ENCODE measurements at places on chromosomes 1 and 21.

- no peak for DNase-seq
Observed at GRCh38 chr1:56357927-56358690, 221.3 kb downstream of the PLPP3 start.

- no peak for DNase-seq
Observed at GRCh38 chr1:47201179-47201578, 11.3 kb upstream of the PDZK1IP1 start.

DNA sequence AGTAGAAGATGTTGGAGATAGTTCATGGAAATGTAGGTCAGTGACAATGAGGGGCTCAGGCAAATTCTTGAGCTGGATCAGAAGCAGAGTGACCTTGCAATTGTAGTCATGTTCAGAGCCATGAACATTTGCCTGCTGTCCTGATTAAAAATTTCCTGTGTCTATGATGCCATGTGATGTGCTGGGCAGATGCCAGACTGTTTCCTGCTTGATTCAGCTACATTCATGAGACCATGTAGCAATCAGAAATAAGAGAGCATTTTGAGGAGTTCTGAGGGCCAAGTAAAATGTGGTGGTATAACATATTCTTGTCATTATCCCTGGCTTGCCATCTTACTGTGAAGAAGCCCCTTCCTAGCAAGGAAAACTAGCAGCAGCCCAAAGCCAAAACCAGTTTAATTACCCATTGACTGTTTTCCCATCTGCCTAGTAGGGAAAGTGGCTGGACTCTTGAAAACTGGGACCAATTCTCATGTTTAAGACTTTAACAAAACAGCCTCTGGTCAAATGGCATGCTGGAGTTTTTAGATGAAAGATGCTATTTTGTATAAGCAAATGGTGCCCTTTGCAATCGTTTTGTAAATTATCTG, 118.3 kb downstream of the NOS1AP start:
- DNase-seq = no peak

- DNase-seq = no peak
Observed at GRCh38 chr1:115976921-115977498, 697 bp downstream of the SLC22A15 start.

DNA sequence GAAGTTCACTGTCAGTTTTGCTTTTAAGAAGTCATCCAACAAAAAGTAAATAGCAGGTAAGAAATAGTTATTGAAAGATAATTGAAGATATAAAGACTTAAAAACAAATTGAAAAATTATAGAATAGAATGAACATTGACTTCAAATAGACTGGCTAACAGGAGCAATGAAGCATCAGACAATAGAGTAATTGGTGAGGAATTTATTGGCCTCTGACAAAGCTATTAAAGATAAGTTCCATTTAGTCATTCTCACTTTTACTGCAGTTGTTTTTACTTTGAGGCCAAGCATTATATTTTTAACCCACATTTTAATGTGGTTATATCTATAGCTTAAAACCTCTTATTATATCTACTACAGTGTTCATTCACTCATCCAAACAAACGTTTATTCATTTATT, 228.8 kb upstream of the ADGRL2 start:
- DNase-seq = no peak

GRCh38 chr1:76496871-76497270, 370.4 kb upstream of the ST6GALNAC5 start:
- no peak for DNase-seq

DNA sequence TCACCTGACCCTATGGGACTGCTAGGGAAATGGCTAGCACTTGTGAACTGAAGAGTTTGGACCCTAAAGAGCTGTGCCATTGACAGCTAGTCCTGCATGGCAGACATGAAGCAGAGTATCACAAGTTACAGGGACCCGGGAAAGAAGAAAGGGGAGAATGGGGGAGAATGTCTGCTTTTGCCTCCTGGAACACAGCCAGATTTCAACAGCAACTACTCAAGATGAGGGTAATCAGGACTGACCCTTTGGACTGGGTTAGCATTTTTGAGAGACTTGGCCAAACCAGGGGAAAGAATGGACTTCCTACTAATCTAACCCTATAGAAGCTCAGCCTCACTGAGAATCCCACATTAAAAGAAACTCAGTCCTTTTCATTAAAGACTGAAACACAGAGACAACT, 8.7 kb upstream of the UTP25 start:
- no peak for DNase-seq

GRCh38 chr1:9416506-9416905, 122.8 kb upstream of the SLC25A33 start:
- DNase-seq = no peak

GRCh38 chr1:198919667-198920398, 281.0 kb downstream of the PTPRC start:
- DNase-seq = no peak

- no peak for DNase-seq
Observed at GRCh38 chr1:113898241-113898814, 6.3 kb downstream of the AP4B1 start.

GRCh38 chr1:213457186-213457585, 406.1 kb downstream of the RPS6KC1 start:
- no peak for DNase-seq

DNA sequence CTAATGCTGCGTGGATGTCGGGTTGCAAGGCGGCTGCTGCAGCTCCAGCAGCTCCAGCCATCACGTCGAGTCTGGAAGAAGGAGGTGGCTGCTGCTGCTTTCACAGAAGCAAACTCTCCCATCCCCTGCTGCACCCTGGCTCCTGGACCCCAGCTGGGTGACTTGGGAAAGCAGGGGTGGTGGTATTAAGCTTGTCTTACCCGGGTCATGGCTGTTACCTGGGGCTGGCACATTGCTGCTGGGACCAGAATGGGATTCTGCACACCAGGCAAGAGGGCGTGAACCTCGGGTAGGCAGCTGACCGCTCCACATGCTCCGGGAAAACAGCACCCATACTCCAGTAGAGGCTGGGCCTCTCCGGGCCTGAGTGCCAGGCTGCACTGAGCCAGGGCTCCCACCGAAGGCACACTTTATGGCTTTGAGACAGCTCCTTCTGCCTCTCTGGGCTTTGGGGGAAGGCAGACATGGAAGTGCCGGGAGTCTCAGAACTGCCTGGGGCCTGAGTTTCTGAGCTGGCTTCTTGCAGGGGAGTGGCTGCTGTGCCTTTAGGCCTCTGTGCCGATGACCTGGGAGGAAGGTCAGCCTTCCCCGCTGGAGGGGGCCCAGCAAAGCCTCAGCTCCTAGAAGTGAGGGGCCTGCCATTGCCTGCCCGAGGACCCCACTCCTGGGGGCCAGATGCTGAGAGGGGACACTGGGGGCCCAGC, 1.2 kb downstream of the SMIM1 start:
- no peak for DNase-seq

DNA sequence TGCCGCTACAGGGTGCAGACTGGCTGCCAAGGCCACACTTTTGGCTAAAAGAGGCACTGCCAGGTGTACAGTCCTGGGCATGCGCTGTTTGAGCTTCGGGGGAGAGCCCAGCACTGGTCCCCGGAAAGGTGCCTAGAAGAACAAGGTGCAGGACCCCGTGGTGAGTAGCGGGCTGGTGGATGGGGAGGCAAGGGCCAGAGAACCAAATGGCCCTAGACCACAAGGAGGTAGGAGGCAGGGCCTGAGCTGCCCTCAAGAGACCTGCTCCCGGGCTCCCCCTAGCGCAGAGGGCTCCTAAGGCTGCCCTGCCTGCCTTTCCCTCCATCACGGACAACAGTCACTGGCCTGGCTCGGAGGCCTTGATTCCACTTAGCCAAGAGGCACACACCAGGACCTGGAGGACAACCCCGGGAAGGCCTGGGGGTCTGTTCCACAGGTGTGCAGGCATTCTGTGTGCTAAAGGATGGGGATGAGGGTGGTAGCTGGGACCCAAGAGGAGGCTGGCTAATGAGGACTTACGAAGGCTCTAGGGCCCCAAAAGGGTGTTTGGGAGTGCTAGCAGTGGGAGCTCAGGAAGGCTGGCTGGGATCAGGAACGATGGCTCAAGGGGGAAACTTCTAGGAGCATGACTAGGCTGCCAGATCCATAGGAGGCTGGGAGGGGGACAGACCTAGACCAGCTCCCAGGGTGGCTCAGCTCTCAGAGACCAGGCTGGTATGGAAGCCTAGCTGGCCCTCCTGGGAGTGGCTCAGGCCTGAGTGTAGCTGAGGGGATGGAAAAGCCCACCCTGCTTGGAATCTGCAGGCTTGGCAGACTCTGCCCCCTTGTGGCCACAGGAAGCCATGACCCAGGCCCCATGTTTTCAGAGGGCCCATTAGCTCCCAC, 742 bp downstream of the ARTN start:
- DNase-seq = no peak

GRCh38 chr1:72064196-72065075, 217.9 kb downstream of the NEGR1 start:
- DNase-seq = no peak

GRCh38 chr1:51301844-51302162, 28.6 kb downstream of the TTC39A start:
- DNase-seq = no peak

GRCh38 chr1:3021801-3022401, 634 bp downstream of the ACTRT2 start:
- no peak for DNase-seq

DNA sequence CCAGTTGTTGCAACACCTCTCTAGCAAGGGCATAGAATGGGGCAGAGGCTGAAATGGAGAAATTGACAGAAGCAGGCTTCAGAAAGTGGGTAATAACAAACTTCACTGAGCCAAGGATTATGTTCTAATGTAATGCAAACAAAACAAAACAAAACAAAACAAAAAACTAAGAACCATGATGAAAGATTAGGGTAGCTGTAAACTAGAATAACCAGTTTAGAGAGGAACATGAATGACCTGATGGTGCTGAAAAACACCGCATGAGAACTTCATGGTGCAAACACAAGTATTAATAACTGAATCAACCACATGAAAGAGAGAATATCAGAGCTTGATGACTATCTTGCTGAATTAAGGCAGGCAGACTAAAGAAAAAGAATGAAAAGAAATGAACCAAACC, 1707.7 kb downstream of the BRINP3 start:
- DNase-seq = no peak

GRCh38 chr1:228455715-228456114, 31.5 kb upstream of the RNF187 start:
- no peak for DNase-seq

- no peak for DNase-seq
Observed at GRCh38 chr1:159171254-159171687, at the start of gene CADM3. CADM3 (plus strand) TSS chr1:159171615; CDS start chr1:159171766, 151 bp downstream.

GRCh38 chr1:67335411-67335810, 27.7 kb downstream of the IL12RB2 start:
- no peak for DNase-seq

DNA sequence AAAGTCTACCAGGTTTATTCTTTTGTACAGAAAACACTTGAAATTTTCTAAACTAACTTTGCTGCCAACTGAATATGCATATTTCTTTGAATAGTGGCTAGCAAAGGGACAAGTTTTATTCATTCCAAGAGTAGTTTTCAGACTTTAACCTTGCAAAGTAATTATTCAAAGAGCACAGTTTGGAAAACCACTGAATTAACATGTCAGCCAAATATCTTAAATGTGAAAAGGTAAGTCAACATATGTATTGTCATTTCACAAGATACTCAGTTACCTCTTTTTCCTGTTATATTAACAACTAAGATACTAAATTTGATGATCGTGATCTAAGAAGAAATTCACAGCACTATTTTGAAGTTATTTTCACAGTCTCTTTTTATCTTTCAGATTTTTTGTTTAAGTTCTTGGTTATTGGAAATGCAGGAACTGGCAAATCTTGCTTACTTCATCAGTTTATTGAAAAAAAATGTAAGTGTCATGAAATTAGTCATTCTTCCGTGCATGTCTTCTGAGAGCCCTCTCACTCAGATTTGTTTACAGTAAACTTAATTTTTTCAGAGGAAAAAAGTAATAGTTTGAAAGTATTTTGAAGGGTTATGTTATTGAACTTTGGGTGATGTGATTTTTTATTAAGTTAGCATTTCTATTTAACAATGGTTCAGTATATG, 15.3 kb downstream of the RAB4A start:
- no peak for DNase-seq

- DNase-seq = no peak
Observed at GRCh38 chr1:83967336-83967735, 31.6 kb downstream of the TTLL7 start.

- no peak for DNase-seq
Observed at GRCh38 chr1:151596166-151596953, 15.5 kb upstream of the SNX27 start.

- DNase-seq = no peak
Observed at GRCh38 chr1:230758709-230759368, 11.7 kb downstream of the CAPN9 start.

DNA sequence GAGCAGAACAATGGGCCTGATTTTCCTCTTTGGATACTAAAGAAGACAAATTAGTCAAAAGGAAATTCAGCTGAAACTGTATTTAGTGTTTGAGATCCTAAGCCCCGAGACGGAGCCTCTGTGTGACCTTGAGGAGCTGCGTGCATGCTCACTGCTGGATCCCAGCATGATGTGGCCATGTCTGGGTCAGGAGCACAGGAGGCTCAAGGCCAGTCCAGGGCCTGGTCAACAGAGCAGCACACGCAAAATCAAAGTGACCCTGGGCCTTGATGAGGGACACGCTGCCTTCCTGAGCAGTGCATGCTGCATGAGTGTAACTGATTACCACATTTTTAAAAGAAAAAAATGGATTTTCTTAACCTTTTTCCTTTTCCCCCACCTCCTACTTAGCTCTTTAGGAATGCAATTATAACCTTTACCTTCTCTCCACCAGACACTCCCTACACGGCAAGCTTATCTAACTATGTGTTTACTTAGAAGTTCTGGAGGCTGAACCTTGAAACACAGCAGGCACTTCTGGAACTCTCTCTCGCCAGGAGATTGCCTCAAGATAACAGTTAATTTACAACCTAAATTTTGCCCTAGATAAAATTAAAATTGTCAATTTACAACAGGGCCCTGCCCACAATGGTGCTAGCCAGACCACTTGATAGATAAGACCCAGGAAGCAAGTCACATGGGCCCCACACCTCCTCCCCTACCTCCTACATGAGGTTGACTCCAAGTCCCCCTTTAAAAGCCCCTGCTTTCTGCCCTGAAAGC, 144.6 kb downstream of the LRIG2 start:
- no peak for DNase-seq

DNA sequence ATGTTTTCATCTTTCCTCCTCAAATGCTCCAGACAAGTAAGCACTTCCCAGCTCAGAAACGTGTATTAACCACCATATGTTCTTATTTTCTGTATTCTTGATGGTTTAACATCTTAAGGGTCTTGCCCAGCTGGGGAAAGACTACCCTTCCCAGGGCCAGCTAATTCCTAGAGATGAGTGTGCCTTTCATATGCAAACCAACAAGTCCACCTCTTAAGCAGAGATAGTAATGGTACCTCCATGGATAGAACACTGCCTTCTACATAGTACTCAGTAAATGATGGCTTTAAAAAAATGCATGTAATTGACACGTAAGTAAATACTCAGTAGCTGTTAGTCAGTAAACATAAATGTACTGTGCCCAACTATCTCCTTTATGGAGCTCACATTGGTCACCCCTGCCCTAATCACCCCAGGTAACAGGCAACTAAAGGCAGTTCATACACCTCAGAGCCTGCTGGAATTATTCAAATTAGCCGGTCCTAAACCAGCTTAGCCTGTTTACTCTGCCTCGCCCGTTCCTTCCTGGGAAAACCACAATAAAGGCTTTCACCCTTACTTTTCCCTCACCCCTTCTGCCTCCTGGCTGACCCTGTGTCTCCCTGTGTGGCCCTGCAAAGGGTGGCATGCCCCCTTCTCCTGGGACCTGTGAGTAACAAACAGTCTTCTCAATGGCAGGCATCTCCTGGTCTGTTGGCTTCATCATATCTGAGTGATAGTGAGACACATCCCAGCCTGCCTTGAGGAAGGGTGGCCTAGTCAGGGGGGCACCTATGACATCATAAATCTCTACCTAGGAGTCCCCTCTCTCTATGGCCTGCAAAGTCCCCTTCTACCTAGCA, 40.1 kb upstream of the KLHDC7A start:
- DNase-seq = no peak

Measured in activated T-cell treated with anti-CD3 and anti-CD28 coated beads for 24 hours (primary cell).